ENCODE measurements at places on chromosomes 2 and 18.

GRCh38 chr2:189593115-189593514 is 12.5 kb upstream of the SLC40A1 start:
- no peak for DNase-seq

DNA sequence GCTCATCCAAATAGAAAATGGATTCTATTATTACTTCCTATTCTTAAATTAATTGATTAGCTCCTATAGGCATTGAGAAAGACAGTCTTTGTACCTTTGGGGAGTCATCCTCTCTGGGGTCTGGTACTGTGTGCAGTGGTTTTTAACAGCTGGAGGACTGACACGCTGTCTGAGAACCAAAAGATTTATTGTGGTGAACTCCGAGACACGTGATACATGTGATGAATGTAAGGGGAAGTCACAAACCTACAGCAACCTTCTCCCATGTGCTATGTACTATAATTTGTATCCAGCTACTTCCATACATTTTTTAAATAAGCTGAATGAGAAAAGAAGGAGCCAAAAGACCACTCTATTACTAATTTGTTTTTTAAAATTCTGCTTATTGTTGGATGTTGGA is 133.7 kb downstream of the GALNT3 start:
- no peak for DNase-seq

- DNase-seq = no peak
Measured at GRCh38 chr18:79684283-79684631, 4.7 kb downstream of the CTDP1 start.

- DNase-seq = no peak
Measured at GRCh38 chr2:157925071-157925470, 48.9 kb upstream of the ACVR1 start.

DNA sequence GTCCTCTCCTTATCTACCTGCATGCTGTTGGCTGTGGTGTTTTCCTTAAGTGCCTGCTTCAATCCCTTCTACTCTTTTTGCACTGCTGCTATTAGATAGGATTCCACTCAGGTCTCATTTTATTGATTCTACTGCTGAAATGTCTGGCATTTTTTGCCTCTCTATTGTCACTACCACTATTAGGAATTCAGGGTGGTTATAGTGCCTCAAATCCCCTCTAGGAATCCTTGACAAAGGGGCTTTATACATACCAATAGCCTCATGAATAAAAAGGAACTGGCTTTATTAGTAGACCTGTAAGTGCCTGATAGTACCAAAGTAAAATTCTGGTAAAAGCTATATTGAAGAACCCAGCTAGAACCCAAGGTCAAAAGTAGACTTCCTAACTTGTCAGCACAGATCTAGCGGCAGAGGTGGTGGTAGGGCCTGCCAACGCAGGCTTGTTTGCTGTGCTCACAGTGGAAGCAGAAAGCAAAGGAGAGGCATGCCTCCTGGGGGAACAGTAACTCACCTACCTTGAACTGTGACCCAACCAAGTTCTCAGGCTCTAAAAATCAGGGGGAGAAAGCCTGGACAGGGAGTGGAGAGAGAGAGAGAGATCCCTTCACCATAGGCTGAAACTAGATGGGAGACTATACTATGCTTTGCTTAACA is 200.8 kb downstream of the RAB3GAP1 start:
- no peak for DNase-seq

- no peak for DNase-seq
Measured at GRCh38 chr2:88053296-88053695, 2.3 kb downstream of the KRCC1 start.

GRCh38 chr2:138239902-138240491 is 261.6 kb upstream of the SPOPL start:
- no peak for DNase-seq

GRCh38 chr2:26692279-26692896 is at the start of gene KCNK3:
KCNK3 (plus strand) TSS chr2:26692722; CDS start chr2:26692876, 154 bp downstream.
- DNase-seq = peak; percentile 81

GRCh38 chr2:235903782-235904584 is 264.2 kb downstream of the GBX2 start:
- no peak for DNase-seq

Measured in HEK293T (cell line).